ENCODE measurements at places on chromosomes 4 and X.

DNA sequence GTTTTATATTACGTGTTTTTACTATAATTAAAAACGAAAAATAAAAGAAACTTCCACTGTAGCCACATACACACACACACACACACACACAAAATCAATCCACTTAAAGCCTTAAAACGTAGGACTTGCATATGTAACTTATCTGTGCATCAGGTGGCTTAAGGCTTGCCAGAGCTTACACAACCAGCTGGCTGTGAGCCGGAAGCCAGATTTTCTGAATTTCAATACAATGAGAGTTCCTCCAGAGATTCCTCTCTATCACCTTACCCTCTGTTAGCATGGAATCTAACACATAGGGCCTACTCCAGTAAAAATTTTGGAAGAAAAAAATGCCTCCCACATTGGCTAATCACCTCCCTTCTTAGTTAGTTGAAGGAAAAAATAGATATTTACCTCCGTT lies 27.9 kb upstream of the SLITRK4 start:
- DNase-seq: no peak

DNA sequence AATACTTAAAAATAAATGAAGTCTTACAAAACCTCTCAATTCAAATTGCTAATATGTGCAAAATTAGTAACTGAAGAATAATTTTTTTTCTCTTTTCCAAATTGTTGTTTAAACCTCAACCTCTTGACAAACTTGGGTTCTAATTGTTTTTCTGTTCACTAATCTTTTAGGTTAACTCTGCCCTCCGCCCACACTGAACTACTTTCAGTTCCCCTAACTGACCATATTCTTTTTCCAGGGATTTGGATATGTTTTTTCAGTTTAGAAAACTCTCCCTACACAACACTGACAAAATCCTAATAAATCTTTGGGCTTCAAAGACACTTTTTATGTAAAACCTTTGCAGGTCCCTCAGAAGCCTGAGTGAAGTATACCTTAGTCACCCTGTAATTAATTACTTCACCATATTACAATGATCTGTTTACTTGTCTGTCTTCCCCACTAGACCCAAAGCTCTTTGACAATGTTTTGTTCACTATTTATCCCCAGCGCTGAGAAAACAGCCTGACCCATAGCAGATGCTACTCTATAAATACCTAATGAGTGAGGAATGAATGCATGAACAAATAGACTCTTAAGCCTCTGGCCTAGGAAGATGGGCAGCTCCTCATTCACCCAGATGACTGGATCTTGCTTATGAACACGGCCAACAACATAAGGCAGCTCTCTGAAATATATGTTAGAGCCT lies 134.9 kb downstream of the MAML3 start:
- no peak for DNase-seq

- no peak for DNase-seq
Observed at GRCh38 chr4:123349421-123350190, 47.0 kb upstream of the SPRY1 start.

DNA sequence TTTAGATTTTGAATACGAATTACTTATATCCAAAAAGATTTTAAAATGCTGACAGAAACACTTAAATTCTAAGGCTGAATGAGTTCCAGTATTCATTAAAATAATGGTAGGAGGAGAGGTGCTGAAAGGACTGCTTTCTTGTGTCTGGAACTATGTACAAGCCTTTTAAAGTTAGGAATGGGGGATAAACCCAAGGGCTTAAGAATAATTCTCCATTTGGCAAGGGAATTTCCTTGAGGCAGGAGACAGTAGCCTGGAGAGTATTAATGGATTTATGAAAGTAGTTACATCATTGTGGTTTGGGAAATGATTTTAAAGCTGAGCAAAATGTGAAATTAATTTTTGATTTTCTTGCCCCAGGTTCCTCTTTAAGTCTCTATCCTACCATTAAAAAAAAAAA lies 266.5 kb upstream of the KCNIP4 start:
- no peak for DNase-seq

DNA sequence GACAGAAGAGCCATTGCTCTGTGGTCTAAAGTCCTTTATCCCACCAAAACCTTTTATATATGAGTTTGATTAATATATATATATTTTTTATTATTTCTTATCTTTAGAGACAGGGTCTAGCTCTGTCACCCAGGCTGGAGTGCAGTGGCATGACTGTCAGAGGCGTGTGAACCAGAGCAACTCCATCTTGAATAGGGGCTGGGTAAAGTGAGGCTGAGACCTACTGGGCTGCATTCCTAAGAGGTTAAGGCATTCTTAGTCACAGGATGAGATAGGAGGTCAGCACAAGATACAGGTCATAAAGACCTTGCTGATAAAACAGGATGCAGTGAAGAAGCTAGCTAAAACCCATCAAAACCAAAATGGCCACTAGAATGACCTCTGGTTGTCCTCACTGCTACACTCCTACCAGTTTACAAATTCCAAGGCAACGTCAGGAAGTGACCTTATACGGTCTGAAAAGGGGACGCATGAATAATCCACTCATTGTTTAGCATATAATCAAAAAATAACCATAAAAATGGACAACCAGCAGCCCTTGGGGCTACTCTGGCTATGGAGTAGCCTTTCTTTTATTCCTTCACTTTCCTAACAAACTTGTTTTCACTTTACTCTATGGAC lies 10.5 kb downstream of the TBCK start:
- DNase-seq: no peak

DNA sequence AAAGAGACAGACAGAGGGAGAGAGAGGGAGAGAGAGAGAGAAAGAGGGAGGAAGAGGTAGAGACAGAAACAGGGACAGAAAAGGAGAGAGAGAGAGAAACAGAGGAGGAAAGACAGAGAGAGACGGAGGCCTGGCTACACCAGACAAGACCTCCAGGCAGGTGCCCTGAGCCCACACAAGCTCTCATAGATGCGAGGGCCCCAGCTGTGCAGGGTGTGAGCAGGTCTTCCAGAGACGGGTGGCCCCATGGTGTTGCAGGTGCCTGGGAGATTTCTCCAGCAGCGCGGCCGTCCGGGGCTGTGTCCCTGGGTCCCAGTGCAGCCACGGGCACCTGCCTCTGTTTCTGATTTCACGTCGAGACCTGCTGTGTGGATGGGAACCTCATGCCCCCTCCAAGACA lies 253.0 kb downstream of the SHOX start:
- DNase-seq: no peak
